Inflammatory macrophage treated with lipopolysaccharide for 4 hours (primary cell): ENCODE measurements at places on chromosomes 13 and 19.

DNA sequence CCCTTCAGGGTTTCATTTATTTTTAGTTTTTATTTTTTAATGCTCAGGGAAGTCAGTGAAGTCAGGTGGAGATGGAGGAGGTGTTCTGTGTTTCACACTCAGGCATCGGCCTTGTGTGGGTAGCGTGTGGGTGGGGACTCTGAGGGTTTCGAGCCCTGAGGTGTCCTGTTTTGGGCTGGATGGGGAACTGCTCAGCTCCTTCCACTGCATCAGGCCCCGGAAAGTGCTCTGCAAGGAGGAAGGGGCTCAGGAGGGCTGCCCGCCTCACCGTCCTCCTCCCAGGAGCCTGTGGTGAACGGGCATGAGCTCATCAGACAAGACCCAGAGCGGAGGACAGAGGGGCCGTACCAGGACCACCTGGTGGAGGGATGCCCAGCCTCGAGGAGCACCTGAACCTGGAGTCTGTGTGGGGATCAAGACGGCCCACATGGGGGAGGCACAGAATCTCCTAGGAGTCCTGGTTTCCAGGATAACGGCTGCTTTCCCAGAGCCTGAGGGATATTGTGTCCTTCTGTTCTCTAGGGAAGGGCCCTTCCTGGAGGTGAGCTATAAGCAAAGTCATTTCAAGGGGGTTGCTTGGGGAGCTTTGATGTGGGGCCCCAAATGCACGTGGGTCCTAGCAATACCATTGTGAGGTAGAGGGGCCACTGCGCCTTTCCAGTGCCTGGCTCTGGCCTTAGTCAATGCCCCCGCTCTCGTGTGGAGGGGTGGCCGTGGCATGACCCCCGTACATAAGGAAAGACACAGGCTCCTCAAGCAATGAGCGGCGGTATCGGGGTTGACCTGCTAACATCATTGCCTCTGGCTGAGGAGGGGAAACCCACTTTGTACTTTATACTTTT is 13.5 kb upstream of the GAS6 start:
- no peak for DNase-seq

GRCh38 chr13:109592770-109593169 is 193.6 kb downstream of the IRS2 start:
- DNase-seq, result no peak

GRCh38 chr19:29881386-29881785 is 60.7 kb upstream of the URI1 start:
- DNase-seq, result no peak

DNA sequence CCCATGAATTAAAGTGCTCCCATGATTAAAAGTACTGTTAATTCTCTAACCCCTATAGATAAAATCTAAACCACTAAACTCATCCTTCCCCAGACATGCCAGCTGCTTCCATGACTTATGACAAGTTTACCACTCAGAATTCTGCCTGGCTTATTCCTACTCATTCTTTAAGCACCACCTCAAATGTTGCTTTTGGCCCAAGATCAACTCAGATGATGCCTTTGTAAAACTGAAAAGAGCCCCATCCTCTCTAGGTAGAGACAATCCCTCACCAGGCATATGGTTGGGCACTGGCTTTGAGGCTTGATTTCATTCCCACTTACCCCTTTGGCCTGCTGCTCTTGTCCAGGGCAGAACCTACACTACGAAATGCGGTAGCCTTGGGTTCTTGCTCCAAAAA is 250.0 kb downstream of the DNAJC15 start:
- no peak for DNase-seq

GRCh38 chr13:100636441-100636840 is 38.2 kb downstream of the TMTC4 start:
- DNase-seq, result no peak

DNA sequence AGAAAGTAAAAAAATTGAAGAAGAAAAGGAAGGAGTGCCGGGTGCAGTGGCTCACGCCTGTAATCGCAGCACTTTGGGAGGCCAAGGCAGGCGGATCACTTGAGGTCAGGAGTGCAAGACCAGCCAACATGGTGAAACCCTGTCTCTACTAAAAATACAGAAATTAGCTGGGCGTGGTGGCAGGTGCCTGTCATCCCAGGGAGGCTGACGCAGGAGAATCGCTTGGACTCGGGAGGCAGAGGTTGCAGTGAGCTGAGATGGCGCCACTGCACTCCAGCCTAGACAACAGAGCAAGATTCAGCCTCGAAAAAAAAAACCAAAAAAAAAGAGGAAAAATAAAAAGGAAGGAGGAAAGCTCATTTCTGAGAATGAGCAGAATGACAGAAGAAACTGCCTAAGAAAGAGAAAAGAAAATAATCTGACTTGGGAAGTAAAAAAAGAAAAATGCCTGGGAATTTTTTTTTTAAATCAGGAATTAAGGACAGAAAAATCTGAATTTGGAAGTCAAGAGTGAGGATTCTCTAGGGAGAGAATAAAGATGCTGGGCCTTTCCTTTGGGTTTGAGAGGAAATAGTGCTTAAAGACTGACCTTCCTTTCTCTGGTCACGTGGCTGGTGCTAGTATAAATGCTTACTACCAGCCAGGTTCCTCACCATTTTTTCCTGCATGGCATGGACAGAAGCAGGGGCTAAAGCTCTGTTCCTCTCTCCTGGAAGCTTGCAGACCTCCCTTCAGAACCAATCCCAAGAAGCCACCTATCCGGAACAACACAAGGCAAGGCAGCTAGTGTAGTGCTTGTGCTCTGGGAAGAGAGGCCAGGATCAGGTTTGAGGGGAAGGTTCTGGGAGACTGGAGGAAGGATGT is at the start of gene FFAR2:
TSS of gene FFAR2 (plus strand) at position 652 of the 864 bp plus-strand sequence. CDS start 1,458 bp downstream, outside the sequence.
- peak; percentile 67 for DNase-seq

DNA sequence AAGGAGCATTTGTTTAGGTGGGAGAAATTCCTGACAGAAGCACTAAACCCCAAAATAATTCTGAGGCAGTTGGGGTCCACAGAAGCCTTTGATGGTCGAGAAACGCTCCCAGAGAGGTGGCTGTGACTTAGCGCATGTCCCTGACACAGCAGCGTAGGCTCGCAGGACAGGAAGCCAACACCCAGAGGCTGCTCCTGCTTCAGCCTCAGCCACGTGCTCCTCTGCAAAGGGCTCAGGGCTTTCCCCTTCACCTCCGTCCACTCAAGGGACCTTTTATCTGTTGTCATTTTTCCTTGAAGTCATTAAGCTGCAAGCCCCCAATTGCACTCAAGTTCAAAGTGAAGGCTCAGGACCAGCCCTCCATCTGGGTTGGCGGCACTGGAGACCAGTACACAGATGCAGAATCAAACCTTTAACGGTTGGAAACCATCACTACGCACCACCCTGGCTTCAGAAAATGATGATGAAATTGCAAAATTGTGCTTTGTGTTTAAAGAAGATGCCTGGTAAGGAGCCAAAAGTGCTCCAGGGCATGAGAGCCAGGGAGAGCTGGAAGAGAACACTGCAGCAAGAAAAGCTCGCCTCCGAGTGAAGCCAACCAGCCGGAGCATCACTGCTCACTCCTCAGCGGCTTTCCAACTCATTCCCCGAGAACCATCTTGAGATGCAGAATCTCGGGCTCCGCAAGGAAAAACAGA is 219.6 kb downstream of the RAP2A start:
- DNase-seq, result no peak

DNA sequence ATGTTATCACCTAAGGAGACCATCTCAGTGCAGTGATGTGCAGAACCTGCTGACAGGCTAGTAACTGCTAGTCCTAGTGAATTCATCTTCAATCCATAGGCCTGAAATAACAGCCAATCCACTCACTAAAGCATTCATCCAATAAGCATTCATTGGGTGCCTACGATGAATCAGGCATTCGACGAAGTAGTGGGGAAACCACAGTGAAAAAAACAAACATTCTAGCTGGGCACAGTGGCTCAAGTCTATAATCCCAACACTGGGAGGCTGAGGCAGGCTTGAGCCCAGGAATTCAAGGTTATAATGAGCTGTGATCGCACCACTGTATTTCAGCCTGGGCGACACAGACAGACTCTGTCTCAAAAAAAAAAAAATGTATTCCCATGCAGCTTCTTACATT is 135.6 kb downstream of the RNF17 start:
- no peak for DNase-seq

- no peak for DNase-seq
Observed at GRCh38 chr19:16726916-16727315, 7.3 kb downstream of the NWD1 start.

DNA sequence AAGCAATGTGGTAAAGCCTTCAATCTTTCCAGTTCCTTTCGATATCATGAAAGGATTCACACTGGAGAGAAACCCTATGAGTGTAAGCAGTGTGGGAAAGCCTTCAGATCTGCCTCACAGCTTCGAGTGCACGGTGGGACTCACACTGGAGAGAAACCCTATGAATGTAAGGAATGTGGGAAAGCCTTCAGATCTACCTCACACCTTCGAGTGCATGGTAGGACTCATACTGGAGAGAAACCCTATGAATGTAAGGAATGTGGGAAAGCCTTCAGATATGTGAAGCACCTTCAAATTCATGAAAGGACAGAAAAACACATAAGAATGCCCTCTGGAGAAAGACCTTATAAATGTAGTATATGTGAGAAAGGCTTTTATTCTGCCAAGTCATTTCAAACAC is 15.6 kb upstream of the ZNF763 start:
- no peak for DNase-seq

GRCh38 chr19:4019578-4019977 is 12.0 kb downstream of the PIAS4 start:
- DNase-seq, result no peak

GRCh38 chr19:30742406-30742938 is 370.3 kb downstream of the ZNF536 start:
- no peak for DNase-seq

DNA sequence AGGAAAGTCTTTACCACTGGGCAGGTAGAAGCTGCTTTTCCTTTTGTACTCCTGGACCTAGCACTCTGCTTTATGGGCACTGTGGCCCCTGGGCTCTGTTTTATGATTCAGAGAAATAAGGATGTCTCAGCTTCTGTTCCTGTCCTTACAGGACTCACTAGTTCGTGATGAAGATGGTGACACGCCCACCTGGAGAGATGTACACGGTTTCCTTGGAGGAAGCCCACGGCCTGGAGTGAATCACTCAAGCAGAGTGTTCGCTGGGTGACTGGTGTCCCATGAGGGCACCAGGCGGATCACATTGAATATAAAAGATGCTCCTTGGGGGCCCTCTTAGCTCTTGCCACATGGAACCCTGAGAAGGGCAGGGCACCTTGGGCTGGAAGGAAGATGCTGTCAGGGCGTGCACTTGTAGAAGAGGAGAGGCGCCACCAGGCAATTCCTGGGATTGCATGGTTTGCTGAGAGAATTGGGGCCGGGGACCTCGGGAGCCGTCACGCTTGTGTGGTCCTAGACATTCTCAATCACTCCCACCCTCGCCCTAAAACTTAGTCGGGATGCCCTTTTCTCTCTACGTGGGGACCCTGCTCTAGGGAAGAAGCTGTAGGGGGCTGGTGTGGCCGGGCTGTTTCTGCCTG is 202.6 kb downstream of the TSHZ3 start:
- DNase-seq, result no peak
